ENCODE measurements at places on chromosomes 7 and 10.

- no peak for DNase-seq
Measured at GRCh38 chr10:51564896-51565510, 134.4 kb downstream of the CSTF2T start.

DNA sequence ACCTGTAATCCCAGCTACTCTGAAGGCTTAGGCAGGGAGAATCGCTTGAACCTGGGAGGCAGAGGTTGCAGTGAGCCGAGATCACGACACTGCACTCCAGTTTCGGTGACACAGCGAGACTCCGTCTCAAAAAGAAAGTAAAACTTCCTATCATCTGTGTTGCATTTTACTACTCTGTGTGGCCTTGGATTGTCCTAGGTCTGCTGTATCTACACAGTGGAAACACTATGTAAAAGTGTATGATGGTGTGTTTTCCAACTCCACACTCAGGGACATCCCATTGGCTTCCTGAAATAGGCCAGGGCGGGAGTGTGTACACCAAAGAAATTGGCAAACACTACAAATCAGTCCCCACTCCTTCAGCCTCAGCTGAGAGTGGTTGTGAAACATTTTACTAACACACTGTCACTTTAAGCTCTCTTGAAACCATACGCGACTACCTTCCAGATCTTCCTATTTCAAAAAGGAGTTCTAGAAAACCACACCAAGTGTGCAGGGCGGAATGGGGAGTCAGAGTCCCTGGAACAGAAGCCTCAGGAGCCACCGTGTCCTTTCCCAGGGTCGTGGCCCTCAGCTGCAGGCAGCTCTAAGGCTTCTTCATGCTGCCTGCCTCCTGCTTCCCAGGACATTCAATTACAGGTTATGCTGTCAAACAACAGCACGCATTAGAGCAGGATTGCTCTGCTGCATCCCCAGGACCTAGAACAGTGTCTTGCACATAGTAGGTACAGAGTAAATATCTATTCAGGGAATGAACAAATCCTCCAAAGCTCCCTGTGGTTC, 275.4 kb downstream of the PARD3 start:
- DNase-seq = no peak

GRCh38 chr10:97479939-97480338, 18.3 kb downstream of the MMS19 start:
- DNase-seq = no peak

- DNase-seq = no peak
Measured at GRCh38 chr7:134126146-134126545, 994 bp upstream of the LRGUK start.

DNA sequence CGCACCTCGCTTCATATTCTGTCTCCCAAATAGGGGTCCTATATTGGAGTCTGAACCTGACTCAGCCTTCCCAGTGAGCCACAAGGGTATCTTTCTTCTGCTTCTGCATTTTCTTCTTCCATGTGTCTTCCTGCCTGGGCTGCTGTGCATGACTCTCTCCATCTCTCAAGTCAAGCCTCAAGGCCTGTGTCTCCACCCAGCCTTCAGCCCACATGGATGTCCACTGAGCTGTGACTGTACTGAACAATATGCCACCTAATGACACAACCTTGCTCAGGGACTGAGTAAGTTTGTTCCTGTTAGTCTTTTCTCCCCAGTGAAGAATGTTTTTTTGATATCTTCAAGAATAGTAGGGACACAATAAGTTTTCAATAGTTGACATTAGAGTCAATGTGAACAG, 162.7 kb upstream of the TBX20 start:
- DNase-seq = no peak

- DNase-seq = no peak
Measured at GRCh38 chr10:58979711-58980110, 196.7 kb upstream of the PHYHIPL start.

- no peak for DNase-seq
Measured at GRCh38 chr7:25968205-25968993, 183.6 kb upstream of the NFE2L3 start.

DNA sequence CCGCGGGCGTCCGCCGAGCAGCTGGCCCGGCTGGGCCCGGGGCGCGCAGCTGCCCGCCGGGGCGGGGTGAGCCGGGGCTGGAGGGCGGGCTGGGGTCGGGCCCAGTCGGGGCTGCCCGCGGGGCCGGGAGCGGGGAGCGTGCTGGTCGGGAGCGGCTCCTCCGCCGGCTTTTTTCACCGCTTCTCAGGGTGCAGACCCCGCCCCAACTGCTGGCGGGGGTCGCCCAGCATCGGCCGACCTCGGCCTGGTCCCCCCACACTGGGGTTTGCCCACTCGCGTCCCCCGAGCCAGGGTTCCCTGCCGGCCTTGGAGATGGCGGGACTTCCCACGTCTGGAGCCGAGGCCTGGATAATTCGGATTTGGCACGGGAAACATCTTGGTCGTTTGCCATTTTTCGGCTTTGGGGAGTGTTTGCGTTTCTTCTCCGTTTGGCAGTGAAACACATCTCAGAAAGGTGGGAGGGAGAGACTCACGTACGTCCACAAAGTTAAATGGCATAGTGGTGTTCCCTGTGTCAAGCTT, 432 bp downstream of the TMEM248 start:
- peak; percentile 3 for DNase-seq

DNA sequence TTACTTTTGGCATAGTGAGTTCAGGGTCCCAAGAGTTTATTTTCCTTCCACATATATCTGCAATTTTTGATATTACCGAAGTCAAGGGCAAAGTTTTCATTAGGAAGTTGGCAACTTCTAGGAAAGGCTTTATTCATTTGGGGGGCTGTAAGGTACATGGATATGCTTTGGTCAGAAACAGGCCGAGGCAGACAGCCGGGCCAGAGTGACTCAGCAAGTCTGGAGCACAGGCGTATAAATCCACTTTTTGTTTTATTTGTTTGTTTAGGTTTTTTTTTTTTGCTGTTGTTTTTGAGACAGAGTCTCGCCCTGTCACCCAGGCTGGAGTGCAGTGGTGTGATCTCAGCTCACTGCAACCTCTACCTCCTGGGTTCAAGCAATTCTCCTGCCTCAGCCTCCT, 3.7 kb downstream of the ZNF680 start:
- no peak for DNase-seq

GRCh38 chr10:58666024-58666423, 153.4 kb downstream of the BICC1 start:
- no peak for DNase-seq

- no peak for DNase-seq
Measured at GRCh38 chr10:130282492-130283218, 146.5 kb downstream of the GLRX3 start.

GRCh38 chr10:9762966-9763656, 1254.6 kb upstream of the CELF2 start:
- no peak for DNase-seq

DNA sequence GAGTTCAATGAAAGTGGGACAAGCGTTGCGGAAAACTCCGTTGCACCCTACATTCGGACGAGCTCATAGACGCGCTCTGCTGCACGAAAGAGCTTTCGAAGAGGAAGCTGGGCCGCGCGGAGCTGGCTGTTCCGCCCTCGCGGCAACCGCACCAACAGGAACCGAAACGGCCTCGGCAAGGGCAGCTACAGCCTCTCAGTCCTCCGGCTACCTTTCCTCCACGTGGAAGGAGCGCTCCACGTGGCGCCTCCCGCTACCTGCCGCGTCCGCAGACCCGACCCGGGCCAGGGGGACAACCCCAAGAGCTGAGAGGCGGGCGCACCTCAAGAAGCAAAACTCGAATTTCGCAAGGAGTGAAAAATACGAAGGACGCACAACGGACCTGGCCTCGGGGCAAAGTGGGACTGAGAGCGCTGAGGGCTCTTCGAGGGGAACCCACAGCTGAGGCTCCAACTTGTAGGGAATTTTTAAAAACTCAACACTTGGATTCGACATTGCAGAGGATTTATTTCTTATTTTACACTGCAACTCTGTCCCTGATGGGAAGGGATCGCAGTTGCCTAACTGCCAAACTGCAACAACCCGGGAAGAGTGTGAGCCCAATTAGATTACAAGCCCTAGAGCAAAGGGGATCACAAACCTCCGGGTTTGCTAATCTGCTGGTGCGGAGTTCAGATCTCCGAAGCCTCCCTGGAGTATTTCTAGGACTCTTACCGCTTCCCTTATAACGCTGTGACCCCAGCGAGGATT, 1.4 kb downstream of the HPSE2 start:
- peak; percentile 9 for DNase-seq

- DNase-seq = no peak
Measured at GRCh38 chr7:155166673-155167370, 96.7 kb downstream of the HTR5A start.

DNA sequence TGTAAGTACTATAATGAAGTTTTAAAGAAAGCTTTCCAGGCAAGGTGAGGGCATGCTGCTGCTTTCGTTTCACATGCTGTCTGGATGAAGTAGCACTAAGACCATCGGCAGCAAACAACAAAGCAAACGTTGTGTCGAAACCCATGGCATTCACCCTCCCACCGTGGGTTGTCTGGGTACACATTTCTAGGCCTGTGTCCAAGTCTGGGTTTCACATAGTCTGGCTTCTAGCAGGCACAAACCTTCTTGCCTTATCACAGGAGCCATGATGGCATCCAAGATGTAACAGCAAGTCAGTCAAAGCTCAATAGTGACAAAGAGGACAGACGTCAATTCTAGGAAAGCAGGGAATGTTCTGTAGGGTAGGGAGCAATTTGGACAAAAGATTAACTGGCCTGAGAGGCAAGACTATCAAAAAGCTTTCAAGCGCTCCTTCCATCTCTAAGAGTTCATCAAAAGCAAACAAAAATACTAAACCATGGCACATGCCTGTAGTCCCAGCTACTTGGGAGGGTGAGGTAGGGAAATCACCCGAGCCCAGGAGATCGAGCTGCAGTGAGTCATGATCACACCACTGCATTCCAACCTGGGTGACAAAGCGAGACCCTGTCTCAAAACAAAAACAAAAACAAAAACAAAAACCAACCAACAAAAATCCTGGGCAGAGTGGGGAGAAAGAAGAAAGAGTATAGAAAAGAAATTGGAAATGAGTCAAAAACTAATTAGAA, 42.7 kb downstream of the PAXIP1 start:
- DNase-seq = no peak

DNA sequence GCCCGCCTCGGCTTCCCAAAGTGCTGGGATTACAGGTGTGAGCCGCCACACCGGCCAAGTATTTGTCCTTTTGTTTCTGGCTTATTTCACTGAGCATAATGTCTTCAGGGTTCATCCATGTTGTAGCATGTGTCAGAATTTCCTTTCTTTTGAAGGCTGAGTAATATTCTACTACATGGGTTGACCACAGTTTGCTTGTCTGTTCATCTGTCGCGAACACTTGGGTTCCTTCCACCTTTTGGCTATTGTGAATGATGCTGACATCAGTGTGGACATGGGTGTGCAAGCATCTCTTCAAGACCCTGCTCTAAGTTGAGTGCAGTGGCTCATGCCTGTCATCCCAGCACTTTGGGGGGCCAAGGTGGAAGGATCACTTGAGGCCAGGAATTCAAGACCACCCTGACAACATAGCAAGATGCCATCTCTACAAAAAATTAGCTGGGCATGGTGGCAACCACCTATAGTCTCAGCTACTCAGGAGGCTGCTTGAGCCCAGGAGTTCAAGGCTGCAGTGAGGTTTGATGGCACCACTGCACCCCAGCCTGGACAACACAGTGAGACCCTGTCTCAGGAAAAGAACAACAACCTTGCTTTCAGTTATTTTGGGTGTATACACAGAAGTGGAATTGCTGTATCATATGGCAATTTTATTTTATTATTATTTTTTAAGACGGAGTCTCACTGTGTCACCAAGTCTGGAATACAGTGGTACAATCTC, 17.0 kb downstream of the CHST12 start:
- DNase-seq = no peak

GRCh38 chr7:12235970-12236369, 24.9 kb downstream of the TMEM106B start:
- no peak for DNase-seq

GRCh38 chr7:101913851-101914250, 96.4 kb downstream of the CUX1 start:
- DNase-seq = no peak

DNA sequence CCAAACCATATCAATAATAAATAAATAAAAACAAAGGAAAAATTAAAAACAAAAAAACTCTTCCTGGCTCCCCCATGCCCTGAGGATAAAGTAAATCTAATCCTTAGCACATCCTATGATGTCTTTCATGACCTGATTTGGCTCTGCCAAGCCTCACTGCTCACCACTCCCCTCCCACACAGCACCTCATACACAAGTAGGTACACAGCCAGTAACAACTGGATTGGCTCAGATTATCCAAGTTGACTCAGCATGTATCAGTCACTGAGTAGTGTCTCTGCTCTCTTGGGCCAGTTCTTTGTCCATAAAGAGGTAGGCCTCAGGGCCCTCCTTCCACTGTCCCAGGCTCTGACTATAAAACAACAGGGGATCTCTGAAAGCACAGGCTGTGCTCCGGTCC, 99.6 kb downstream of the STRA8 start:
- DNase-seq = no peak

DNA sequence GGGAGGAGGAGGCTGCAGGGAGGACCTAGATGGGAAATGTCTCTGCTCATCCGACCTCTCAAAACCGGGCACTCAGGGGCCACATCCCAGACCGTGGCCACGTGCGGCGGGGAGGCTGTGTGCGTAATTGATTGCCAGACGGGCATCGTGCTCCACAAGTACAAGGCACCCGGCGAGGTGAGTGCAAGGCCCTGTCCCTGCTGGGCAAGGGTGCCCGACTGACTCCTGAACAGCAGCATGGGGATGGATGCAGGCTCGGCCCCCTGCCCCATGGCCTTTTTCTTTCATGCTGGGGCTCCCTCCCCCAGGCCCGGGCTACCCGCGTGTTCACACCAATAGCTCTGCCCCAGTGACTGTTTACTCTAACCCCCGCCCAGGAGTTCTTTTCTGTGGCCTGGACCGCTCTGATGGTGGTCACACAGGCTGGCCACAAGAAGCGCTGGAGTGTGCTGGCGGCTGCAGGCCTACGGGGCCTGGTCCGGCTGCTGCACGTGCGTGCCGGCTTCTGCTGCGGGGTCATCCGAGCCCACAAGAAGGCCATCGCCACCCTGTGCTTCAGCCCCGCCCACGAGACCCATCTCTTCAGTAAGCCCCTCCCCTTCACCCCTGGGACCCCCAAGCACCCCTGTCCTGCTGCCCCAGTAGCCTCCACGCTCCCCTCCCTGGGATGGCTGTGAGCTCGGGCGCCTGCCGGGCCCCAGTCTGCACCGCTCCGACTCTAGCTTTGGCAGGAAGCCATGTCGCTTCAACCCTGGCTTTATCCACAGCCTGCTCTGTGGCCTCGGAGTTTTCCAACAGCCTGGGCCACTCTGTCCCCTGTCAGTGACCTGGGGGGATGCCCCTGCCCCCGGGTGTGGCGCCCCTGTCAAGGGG, 3.9 kb downstream of the LRWD1 start:
- DNase-seq = no peak

- DNase-seq = no peak
Measured at GRCh38 chr7:93442478-93443224, 131.9 kb downstream of the CALCR start.

DNA sequence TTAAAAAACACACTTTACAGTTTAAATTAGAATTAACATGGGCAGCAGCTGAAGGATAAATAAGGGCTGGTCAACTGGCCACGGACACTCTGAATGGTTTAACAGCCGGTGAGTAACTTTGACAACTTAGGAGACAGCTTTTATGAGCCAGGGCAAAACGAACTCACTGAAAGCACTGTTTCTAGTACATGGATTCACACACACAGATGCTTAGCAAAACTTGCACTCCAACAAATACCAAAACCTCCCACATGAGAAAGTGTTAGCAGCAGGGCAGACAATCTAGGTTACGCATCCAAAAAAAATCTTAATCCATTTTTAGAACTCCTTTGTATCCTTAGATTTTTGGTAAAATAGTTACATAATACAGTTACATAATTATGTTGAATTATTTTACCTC, 486.4 kb downstream of the PHTF2 start:
- no peak for DNase-seq
